ENCODE measurements at places on chromosomes 16 and 17.

DNA sequence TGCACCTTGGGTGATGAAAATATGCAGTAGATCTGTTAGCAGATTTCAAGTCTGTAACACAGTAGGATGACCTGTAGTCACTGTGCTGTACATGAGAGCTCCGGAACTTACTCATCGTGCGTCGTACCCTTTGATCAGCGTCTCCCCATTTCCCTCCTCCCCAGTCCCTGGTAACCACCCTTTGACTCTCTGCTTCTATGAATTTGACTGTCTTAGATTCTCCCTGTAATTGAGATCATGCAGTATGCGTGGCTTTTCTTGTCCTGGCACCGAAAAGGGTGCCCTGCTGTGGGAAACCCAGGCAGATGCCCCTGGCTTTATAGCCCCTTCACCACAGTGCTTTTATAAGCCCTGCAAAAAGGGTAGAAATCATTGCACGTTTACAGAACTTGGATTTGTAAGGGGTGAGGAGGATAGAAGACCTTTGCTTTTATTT is 20.5 kb downstream of the CLEC16A start:
- no peak for DNase-seq

GRCh38 chr17:79524213-79525187 is 86.4 kb downstream of the RBFOX3 start:
- DNase-seq: no peak

- DNase-seq: no peak
These were observed 16.6 kb downstream of the NAA60 start for GRCh38 chr16:3460121-3460520.

DNA sequence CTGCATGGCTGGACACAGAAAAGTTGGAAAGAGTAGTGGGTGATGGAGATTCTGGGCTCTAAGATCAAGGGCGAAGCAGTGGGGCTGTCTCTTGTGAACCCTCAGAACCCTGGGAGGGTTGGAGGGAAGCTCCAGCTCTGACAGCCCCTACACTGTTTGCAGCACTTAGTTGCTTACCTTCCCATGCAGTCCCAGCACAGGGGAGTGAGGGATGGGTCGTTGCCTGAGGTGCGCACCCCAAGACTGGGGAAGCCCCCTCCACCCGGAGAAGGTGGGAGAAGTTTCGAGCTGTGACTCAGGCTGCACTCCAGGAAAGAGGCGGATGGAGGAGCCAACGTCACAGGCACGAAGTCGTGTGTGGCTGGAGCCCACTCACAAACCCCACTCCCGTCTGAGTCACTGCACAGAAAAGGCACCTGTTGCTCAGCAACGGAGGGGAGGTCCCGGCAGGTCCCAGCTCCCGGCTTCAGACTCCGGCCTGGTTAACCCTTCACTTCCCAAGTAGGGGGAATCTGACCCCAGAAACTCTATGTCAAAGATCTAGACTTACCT is 60.1 kb downstream of the AIPL1 start:
- DNase-seq: peak; percentile 15

GRCh38 chr17:70622368-70623260 is 453.3 kb downstream of the KCNJ2 start:
- peak; percentile 25 for DNase-seq

GRCh38 chr17:29533976-29534375 is 32.9 kb downstream of the ABHD15 start:
- DNase-seq: no peak

GRCh38 chr16:53503991-53504663 is 1.1 kb upstream of the AKTIP start:
- DNase-seq: peak; percentile 77

- DNase-seq: no peak
These were observed 27.6 kb downstream of the HSD17B2 start for GRCh38 chr16:82062645-82063058.

DNA sequence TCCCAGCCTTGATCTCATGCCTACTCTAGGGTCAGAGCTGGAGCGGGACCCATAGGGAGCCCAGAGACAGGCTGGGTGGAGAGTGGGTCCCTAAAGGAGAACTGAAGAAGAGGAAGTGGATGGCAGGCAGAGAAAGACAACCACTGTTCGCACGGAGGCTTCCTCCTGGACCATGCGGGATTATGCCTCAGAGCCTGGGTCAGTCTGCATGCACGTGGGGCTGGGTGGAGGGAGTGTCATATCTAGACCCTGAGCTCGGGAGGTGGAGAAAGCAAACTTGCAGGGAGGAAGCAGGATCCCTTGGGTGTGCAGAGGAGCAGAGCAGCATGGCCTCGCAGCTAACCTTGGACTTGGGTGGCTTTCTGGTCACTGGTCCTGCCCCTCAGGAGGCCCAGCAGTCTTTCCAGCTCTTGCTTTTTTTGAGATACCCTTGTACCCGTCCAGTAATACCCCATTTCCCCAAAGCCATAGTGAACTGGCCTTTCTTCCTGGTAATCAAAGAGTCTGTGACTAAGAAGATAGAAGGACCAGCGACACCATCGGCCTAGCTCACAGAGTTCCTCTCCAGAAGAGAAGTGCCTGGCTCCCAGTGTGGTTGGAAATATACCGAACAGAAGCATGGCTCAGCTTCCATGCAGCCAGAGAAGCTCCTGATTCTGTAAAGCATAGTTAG is 344.2 kb downstream of the CPPED1 start:
- no peak for DNase-seq

DNA sequence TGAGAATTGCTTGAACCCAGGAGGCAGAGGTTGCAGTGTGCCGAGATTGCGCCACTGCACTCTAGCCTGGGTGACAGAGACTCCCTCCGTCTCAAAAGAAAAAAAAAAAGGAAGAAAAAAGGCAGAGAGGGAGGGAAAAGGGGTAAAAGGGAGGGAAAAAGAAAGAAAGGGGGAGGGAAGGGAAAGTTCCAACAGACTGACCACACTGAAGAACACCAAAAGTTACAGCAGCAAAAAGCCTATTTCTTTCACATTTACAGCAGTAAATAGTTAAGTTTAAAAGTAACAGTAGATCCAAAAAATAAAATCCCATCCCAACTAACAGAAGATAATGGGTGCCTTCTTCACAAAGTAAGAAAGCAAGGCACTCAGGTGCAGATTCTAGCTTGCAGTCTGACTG is 36.9 kb upstream of the C17orf78 start:
- DNase-seq: no peak

DNA sequence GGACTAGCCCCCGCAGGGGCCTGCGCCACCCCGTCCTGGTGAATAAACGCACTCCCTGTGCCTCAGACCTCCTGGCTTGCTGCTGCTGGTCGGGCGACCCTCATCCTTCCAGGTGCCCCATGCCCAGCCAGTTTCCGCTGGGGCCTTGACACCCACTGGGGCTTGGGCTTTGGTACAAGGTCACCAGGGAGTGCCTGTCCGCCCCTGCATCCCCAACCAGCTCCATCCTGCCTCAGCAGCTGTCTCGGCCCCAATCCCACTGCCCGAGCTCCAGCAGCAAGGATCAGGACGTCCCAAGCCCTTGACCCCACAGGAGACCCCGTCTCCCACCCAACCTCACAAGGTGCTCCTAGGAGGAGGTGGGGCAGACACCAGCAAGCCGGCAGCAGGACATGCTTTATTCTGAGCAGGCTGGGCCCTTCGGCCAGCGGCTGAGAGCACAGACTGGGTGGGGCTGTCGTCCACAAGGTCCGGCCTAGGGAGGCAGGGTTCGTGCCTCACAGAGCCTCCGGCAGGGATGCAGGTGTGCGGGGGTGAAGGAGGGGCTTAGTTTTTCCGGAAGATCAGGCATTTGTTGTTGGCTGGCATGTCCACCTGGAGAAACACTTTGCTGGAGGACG is 1.9 kb downstream of the METTL26 start:
- no peak for DNase-seq

DNA sequence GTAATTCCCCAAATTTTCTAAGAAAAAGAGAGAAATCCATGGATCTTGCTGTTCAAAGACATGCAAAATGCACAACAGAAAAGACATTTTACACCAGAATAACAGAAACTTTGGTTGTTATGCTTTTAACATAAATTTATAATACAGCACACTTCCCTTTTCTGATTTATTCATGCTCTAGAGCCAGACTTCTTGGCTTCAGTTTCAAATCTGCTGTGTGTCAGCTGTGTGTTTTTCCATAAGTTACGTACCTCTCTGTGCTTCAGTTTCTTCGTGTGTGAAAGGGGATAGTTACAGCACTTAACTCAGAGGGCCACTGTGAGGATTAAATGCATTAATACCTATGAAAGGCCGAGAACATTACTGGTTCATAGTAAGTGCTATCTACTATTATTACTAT is 6.8 kb upstream of the CCL3L1 start:
- no peak for DNase-seq

GRCh38 chr17:17729620-17730249 is 48.5 kb downstream of the RAI1 start:
- no peak for DNase-seq

DNA sequence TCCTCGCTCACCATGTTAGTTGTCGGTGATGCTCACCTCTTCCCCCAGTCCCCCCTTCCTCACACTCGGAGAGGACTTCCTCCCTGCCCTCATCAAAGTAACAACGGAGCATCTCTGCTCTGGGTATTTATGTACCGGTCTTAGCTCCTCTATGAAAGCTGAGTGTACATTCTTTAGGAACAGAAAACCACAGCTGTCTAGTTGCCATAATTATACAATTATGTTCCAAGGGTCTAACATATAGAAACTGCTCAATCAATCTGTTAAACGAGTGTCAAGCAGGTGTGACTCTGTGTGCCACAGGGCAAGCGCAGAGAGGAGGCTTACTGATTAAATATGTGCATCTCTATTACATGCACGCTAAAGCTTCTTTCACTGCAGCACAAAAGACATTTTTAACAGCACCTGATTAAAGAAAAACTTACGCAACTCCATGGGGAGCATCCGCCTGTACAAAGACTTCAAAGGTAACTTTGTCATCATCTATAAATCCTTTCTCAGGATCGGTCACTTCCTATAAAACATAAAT is 37.8 kb downstream of the LITAFD start:
- no peak for DNase-seq

- no peak for DNase-seq
These were observed 201.7 kb downstream of the MAP2K4 start for GRCh38 chr17:12222392-12222791.

DNA sequence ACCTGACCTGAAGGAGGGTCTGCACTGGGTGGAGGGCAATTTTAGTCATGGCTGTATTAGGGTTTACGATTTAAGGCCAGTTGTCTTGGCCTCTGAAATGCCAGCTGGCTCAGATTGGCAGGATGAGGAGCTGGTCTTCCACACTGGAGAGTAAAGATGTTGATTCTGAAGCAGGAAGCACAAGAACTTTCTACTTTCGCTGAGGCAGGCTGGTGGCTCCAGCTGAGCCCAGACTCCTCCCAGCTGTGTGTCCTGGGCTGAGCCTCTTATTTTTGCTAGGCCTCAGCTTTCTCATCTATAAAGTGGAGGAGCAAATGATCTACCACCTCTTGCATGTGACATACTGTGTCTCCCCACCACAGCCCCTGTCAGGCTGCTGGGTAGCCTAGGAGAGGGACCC is 74.4 kb downstream of the MRM1 start:
- no peak for DNase-seq

DNA sequence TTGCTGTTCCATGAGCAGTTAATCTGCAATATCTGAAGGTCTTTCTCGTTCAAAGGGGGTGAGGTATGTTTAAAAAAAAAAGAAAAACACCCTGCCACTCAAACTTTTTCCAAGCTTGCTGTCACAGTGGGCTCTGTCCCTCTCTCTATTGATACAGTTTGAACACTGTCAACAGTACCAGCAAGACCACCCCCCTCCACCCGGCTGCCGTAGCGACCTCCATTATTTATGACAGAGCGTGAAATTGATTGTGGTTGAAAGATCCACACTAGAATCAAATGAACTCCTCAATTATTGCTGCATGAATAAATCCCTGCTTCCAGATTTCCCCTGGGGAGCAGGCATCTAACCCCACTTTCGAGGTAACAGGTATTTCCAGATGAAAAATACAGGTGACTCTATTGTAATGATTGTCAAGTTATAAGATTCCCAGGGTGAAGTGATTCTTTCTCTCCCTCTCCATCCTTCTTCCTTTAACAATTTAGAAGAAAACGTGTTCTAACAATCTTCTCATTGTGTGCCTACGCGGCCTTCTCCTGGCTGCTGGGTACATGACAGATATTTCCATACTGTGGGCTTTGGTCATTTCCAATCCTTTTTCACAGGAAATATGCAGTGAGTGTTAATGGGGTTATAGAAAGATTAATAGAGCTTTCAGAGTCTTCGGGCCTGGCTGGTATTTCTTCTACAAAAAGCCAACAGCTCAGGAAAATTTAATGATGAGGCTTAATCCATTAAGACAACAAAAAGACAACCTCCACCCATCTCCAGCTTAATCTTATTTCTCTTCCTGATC is 135.7 kb upstream of the C16orf82 start:
- DNase-seq: no peak

DNA sequence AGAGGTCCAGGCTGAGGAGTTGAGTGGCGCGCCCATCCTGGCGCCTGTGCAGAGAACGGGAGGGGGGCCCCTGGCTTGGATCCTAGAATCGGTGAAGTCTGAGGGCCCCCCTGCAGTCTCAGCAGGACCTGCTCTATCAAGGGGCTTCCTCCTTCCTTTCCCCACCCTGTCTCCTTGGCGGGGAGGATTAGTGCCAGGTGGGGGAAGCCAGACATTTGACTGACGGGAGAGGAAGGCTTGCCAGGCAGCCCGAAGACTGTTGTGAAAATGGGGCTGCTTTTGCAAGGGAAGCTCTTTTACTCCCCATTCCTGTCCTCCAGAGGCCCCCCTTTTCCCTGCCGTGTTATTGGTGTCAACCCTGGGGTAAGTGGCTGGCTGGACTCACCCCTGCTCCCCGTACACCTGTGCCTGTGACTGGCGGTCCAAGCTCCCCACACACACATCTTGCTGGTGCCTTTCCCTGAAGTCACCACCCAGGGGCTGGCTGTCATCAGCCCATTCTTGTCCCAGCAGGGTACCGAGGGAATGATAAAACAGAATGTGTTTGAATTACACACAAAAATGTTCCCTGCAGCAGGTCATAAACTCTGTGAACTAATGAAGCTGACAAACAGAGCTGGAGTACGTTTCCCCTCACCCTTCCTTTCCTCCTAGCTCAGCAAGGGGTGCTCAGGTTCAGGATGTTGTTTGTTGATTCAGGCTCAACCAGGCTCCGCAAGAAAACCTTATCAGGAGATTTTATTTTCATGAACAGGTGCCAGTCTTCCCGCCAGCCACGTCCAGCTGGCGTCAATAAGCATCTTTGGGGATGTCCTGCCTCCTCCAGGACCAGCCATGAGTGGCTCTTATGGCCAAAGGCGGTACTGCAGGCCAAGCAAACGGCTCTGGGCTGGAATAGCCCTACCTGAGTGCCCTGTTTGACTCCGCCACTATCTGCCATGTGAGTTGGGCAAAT is 4.4 kb upstream of the ARMC7 start:
- DNase-seq: peak; percentile 40

- DNase-seq: no peak
These were observed 249.6 kb upstream of the TNRC6C start for GRCh38 chr17:77708936-77709335.
